Activated CD4-positive, alpha-beta T cell treated with anti-CD3 and anti-CD28 coated beads, Interleukin-2, amount 10 ng/mL, durations not matched to agents 7 days and 5 days (primary cell): ENCODE measurements at places on chromosomes 5 and 9.

DNA sequence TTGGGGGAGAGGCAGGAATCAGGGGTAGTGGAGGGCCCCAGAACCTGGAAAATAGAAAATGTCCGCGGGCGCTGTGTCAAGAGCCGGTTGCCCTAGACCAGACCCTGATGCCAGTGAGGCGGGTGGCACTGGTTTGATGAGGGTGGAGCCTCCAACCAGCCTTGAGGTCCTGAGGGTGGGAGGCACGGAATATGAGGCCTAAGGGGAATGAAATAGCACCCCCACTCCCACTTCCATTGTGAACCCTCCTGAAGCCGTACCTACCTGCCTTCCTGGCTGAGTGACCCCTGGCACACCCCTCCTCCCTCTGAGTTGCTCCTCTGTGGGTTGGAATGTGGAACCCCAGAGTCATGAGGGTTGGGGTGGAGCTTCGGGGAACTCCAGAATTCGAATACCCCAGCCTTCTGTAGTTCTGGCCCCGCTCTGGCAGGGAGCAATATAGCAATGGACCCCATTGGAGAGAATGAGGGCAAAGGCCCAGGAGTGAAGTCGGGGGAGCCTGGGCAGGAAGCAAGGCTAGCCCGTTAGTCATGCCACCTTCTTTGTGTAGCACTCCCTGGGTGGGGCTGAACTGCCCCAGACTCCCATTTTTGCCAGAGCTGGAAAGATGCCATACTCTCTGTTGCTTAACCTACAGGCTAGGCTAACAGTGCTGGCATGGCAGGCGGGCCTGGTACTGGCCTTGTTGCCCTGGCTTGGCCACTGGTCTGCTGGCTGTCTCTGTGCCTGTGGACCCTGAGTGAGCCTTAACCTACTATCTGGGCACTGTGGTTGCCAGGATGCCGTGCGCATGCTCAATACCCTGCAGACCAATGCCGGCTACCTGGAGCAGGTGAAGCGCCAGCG is 1.0 kb downstream of the FPGS start:
- no peak for DNase-seq

DNA sequence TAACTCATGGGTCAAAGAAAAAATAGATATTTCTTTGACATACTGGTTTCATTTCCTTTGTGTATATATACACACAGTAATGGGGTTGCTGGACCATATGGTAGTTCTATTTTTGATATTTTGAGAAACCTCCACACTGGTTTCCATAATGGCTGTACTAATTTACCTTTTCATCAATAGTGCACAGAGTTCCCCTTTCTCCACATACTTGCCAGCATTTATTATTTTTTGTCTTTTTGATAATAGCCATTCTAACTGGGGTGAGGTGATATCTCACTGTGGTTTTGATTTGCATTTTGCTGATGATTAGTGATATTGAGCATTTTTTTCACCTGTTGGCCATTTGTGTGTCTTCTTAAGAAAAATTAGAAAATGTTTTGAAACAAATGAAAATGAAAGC is 78.4 kb upstream of the CKMT2 start:
- no peak for DNase-seq

- DNase-seq: peak; percentile 76
These were observed 1.3 kb upstream of the ERBIN start for GRCh38 chr5:65925044-65925600.

GRCh38 chr5:160679567-160680309 is 172.3 kb downstream of the ATP10B start:
- no peak for DNase-seq

DNA sequence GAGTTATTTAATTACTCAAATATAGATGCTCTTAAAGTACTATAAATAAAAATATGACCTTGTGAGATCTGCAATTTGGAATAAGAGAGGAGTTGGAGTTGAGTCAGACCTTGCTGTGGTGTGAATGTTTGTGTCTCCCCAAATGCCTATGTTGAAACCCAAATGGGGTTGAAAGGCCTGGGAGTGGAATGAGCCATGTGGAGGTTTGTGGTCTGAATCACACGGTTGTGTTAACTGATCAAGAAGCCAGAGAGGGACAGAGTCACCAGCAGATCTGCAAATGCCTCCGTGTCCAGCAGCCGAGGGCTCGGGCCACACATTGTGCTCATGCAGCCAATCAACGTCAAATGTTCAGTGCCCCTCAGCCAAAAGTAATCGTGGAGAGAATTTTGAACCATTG is 404.4 kb downstream of the ICE1 start:
- DNase-seq: no peak

- no peak for DNase-seq
These were observed at the start of gene CCL19 for GRCh38 chr9:34690983-34691935. TSS of gene CCL19 (minus strand) at chr9:34691276. CDS start at chr9:34691139, 137 bp downstream.

DNA sequence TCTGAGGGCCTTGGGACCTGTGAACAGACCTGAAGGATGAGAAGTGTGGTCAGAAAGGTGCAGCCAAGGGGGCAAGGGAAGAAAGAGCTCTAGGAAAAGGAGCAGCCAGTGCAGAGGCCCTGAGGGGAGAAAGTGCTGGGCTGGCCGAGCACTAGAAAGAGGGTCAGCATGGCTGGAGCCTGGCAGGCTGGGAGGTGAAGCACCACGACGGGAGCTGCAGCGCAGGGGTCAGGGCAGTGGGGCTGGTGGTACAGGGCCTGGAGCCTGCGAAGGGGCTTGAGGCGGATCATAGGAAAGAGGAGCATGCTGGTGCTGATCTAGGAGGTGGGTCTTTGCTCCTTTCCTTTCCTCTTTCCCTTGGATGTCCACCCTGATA is 9.1 kb upstream of the SYNPO start:
- DNase-seq: no peak

GRCh38 chr9:124197177-124198095 is 60.3 kb upstream of the NEK6 start:
- no peak for DNase-seq

- no peak for DNase-seq
These were observed 81.3 kb upstream of the ERCC6L2 start for GRCh38 chr9:95793924-95794828.

- no peak for DNase-seq
These were observed 303.9 kb downstream of the TRIM32 start for GRCh38 chr9:116991051-116991450.

DNA sequence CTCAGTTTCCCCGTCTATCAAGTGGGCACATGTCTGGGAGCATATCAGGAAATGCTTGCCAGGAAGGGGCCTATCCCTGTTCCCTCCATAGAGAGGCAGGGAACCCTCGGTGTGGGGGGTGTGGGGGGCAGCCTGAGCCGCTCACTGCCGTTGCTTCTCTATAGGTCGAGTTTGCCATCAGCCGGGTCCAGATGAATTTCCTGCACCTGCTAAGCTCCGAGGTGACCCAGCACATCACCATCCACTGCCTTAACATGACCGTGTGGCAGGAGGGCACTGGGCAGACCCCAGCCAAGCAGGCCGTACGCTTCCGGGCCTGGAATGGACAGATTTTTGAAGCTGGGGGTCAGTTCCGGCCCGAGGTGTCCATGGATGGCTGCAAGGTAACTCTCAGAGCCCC is 13.8 kb upstream of the ORM1 start:
- no peak for DNase-seq

- no peak for DNase-seq
These were observed 21.2 kb downstream of the SYK start for GRCh38 chr9:90822866-90823265.

DNA sequence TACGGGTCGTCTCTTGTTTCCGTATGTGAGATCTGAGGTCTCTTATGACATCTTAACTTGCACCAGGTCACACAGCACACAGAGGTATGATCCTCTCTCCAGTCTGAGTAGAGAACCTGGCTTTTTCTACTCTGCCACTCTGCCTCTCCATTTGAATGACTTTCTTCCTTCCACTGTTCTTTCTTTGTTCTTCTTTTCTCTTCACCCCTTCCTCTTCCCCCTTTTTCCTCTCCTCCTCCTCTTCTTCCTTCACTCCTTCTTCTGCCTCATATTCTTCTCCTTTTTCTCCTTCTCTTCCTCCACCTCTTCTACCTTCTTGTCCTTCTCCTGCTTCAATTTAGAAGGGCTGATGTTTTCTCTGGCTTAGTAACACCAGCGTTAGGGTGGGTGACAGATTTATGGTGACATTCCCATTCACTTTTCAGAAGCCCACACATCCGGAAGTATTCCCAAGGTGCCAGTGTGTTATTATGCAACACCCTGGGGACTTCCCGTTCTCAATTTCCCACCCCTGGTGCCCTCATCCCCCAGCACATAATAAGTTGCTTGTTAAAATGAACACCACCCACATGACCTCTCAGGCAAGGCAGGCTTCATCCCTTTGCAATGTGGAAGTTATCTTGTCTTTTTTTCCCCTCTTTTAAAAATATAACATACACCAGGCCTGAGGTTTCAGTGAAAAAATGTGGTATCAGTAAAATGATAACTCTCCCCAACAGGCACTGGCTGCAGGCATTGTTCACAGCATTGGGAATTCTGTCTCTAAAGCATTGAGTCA is 122.0 kb downstream of the PAPPA start:
- DNase-seq: no peak

DNA sequence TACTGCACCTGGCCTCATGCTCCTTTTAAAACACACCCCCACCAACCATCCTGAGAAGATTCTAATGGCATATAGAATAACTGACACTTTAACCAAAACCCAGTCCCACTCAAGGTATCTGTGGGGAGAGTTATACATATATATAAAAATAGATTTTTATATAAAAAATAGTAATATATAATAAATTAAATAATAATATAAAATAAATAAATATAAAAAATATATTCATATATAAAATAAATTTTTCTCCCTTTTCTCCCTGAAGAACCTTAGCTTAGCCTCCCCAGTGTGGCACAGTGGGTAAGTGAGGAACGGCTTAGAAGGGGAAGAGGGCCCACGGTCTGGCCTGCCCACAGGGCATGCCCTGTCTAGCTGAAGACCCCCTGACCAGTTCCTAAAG is 51.1 kb upstream of the SSBP2 start:
- no peak for DNase-seq

DNA sequence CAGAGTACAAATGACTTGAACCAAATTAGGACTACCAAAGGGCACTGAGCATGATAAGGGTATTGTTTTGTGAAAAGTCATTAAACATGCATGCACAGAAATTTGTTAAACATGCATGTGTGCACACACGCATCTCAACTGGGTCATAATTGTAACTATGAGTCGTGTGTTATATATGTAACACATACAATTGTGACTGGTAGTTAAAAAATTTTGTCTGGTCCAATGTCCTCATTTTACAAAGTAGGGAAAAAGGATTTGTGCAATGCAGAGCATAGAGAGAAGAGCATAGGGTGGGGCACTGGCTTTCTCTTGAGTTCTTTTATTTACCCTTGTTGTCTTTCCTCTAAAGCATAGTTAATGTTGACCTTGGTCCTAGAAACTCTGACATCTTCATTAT is 19.3 kb upstream of the IGFBPL1 start:
- DNase-seq: no peak

- no peak for DNase-seq
These were observed 228.5 kb downstream of the KDM4C start for GRCh38 chr9:6986141-6986815.

GRCh38 chr5:103425686-103426454 is 136.7 kb downstream of the NUDT12 start:
- no peak for DNase-seq

- DNase-seq: no peak
These were observed 123.5 kb upstream of the COL5A1 start for GRCh38 chr9:134518004-134518606.

DNA sequence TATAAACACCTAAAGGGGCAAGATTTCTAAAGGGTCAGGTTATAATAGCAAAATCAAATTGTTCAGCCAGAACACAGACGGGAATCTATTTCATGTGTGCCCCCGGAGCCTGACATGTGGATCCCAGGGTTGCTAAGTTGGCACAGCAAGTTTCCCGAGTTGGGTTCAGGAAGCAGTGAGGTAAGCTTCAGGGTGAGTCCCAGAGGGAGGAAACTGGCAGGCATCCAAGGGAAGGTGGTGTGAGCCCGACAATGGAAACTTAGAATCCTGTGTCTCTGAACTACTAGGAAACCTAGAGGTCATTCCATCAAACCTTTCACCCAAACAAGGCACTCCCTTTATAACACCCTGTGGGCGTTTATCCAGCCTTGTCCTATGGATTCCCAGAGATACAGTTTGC is 98.4 kb downstream of the ADRB2 start:
- no peak for DNase-seq

DNA sequence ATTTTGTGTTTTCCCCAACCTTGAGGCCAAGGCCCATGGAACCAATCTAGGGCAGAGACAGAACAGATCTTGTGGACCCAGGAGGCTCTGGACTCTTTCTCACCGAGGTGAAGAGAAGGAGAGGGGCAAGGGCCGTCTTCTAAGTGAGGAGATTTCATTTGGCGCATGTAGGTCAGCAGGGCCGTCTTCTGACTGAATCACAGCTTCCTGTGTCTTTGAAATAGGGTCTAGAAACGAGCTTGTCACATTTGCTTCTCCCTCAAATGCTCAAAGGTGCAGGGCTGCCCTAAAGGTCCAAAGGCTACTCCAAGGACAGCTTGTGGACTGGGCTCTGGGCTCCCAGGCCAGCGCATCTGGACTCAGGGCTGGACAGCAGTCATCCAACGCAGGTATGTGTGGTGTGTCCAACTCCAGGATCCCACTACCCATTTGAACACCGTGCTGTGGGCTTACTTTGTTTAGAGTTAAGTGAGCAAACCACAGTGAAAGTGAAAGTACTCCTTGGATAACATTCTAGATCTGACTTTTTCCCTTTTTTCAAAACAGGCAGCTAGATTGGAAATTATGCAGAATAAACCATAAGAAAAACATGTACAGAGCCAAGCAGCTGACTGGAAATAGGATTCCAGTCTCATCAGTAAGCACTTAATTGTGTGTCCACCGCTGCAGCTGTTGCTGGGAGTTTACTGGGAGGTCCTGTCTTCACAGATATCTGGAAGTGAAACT is 357.0 kb downstream of the GADD45G start:
- peak; percentile 23 for DNase-seq

- no peak for DNase-seq
These were observed 292.0 kb upstream of the SMC2 start for GRCh38 chr9:103802068-103802467.

DNA sequence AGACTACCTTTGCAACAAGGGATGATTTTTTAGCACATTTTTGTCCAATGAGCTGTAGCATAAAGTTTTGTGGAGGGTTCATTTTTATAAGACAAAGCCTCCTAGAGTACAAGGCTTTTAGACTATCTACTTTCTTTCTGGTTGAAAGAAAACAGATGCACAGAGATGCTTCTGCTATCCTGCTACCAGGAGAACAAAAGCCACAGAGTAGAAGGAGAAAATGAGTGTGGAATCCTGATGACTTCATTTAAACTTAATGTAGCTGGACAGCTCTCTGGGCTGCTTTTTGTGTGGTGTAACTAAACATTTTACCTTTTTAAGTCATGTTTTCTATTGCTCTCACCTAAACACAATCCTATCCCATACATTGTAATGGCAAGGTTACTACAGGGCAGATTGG is 1009.4 kb downstream of the TLE1 start:
- no peak for DNase-seq
